ENCODE measurements at places on chromosomes 2 and 18.

GRCh38 chr18:50616484-50617048 is 56.7 kb downstream of the MAPK4 start:
- DNase-seq, result no peak

- no peak for DNase-seq
These were observed 382.8 kb downstream of the OSR1 start for GRCh38 chr2:18975506-18976167.

- no peak for DNase-seq
These were observed 235.8 kb downstream of the SEPTIN10 start for GRCh38 chr2:109377976-109378375.

DNA sequence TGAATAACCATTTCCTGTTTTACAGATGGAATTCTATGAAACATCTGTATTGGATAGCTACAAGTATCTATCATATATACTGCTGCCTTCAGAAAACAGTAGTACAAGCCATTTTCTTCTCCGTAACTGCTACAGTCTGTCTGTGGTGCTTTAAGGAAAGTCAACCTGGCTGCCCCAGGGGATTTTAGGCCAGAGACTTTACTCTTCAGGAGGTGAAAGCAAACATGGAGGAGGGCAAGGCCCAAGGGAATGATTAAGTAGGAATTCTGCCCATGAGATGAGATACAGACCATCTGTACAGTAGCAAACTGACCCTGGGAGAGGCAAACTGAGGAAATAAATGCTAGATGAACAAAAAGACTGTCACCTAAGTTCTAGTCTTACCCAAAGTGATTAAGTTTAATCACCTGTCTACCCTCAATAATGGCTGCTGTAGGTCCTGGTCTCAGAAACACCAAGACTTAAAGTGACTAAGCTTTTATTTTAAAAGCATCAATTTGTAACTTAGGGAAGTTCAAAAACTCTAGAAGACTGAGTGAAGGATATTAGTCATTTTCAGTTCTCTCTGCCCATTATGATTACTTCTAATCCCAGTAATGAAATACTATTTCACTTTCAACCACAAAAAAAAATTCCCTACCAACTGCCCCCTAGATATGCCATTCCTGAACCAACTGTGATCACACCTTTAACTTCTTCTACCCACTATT is 14.8 kb downstream of the MBD2 start:
- no peak for DNase-seq

DNA sequence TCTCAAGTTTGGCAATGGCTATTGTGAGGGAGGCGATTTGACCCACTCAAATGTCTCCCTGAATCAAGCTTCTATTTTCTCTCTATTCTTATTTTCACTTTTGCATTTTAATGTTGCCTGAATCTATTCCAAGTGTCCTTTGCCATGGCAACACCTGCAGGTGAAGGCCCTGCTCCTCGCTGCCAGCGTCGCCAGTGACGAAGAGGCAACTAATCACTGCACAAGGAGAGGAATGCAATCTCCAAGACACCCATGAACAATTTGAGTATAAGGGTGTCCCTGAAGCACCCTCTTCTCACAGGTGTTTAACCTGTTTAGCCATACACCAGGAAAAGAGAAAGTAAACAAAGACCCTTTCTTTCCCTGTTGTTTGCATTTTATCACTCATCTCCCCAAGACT is 165.6 kb upstream of the VRK2 start:
- no peak for DNase-seq

GRCh38 chr2:172013396-172013795 is 13.6 kb downstream of the METAP1D start:
- no peak for DNase-seq

- no peak for DNase-seq
These were observed 72.5 kb upstream of the CYP26B1 start for GRCh38 chr2:72220170-72220569.

GRCh38 chr2:112691881-112692281 is 28.9 kb upstream of the NT5DC4 start:
- DNase-seq, result peak; percentile 92

DNA sequence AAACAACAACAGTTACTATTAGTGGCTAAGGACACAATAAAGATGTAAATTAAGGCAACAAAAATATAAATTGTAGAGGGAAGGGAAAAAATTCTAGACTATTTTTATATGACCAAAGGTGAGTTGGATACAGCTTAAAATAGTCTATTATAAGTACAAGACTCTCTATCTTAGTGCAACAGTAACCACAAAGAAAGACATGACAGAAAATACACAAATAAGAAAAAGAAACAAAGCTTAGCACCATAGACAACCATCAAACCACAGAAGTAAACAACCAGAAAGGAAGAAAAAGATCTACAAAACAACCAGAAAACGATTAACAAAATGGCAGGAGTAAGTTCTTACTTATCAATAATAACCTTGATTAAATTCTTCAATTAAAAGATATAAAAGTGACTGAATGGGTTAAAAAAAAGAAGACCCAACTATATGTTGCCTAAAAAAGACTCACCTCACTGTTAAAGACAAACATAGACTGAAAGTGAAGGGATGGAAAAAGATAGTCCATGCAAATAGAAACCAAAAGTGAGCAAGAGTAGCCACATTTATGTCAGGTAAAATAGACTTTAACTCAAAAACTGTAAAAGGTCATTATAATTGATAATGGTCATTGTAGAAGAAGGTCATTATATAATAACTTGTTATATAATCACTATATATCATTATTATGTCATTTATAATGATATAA is 62.5 kb downstream of the USP40 start:
- DNase-seq, result no peak
